Cortex of kidney (tissue), 1 donor: ENCODE measurements at places on chromosomes 12 and 14.

DNA sequence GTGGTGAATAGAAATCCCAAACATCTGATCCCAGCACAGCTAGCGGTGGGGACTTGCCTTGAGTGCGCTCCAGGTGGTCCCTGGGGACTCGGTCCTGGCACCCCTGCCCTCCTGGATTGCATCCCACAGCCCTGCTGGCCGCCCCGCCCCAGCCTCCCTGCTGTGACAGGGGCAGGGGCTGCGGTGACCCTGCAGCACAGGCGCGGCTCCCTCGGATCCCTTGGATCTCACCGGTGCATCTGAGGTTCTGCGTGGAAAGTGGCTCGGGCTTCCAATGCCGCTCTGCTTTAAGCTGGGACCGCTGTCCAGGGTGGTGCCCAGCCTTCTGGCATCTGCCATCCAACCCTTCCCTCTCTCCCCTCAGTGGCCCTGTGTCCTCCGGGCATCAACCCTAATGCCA is 16.0 kb downstream of the ANKRD9 start:
- DNase-seq: no peak

GRCh38 chr12:116443821-116444589 is 115.2 kb upstream of the MAP1LC3B2 start:
- DNase-seq: no peak

DNA sequence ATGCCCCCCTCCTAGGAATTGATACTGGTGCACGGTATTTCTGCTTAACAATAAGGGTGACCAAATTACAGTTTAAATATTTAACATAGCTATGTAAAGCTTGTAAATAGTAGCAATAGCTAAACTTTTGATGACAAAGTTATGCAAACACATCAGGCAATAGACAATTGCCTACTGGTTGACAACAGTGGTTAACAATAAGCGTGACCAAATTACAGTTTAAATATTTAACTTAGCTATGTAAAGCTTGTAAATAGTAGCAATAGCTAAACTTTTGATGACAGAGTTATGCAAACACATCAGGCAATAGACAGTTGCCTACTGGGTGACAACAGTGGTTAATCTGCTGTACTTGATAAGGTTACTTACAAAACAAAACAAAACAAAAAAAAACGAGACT is 886.5 kb upstream of the FLRT2 start:
- no peak for DNase-seq

DNA sequence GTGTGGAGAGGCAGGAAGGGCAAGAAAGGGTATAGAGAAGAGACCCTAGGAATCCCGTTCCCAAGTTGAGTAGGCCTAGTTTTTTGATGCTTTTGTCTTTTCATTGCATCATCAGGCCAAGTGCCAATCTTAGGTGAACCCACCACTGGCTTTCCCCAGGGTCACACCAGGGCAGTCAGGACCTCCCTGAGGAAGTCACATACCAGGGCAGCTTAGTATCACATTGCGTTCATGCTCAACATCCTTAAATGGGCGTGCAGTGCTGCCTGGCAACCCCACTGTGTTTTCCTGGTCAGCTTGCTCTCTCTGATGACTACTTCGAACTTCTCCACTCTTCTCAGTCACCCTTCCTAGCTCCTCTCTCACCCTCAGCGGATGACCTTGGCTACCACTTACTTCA is 9.0 kb downstream of the ASIC1 start:
- no peak for DNase-seq

DNA sequence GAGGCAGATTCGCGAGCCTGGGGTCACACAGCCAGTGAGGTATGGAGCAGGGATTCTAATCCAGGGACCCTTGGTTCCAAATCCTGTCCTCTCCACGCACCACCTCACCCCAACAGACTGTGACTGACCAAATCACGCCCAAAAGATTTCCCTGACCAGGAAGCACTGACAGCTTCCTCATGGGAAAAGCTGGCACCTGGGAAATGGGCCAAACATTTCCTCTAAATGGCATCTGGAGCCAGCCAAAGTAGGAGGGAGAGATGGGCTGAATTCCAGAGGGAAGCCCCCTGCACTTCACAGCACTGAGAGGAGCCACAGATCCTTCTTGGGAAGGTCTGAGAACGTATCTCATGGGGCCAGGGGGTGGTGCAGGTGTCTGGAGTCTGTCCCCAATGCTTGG is 28.8 kb downstream of the CCDC92 start:
- no peak for DNase-seq

- DNase-seq: no peak
Observed at GRCh38 chr14:101086926-101087325, 183.4 kb upstream of the RTL1 start.

GRCh38 chr12:44428825-44429224 is 447.3 kb downstream of the NELL2 start:
- no peak for DNase-seq

- DNase-seq: no peak
Observed at GRCh38 chr12:111359231-111359913, 9.5 kb downstream of the PHETA1 start.
